ENCODE measurements at places on chromosomes 1 and 21. TPM values are rescaled to one million over a fixed set of nuclear protein-coding genes. Genes with fewer than 3 reads are reported as not detected.
A peak's percentile ranks its signal among the peaks of the same experiment; 100 is the strongest.

The BCAR3 gene
- total RNA-seq: 112 TPM

DNA sequence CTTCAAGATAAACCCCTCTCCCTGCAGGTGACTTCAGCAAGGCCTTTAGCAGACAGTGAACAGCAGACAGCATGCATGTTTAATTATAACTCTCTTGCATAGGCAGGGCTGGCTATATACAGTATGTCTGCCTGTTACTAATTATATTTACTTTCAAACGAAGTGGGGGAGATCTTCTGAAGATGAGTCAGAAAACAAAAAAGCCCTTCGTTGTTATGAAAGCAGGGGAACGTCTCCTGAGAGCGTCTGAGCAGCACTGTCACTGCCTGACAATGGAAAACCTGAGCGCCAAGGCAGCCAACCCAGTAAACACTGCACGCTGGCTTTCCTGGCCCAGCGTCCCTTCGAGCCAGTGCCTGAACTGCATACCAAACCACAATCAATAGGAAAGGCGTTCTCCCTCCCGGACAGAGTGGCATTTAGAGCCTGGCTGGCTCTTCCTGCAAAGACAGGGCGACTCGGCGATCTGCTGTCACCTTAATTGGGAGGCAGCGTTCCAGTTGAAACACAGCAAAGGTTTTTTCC, 54.1 kb downstream of the TOMM20 start:
- DNase-seq: peak; percentile 54

DNA sequence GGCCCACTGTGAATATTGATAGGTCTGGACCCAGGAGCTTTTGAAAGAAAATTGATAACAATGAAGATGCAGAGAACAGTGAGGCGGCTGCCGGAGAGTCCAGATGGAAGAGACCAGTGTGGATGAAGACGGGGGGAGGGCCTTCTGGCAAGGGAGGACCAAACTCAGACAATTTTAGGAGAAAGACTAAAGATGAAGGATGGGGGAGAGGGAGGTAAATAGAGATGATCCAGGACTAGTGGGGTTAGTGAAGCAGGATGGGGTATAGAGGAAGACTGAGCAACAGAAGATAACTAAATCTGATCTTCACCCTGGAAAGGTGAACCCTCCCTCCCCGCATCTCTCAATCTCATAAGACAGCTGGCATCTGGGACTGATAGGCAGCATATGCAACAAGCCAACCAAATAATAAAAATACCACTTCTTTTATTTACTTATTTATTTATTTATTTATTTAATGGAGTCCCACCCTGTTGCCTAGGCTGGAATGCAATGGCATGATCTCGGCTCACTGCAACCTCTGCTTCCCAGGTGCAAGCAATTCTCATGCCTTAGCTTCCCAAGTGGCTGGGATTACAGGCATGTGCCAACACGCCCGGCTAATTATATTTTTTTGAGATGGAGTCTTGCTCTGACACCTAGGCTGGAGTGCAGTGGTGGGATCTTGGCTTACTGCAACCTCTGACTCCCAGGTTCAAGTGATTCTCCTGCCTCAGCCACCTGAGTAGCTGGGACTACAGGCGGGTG, 10.5 kb downstream of the EIF3I start:
- DNase-seq: no peak

GRCh38 chr1:171263901-171264300, 15.6 kb downstream of the FMO1 start:
- DNase-seq: no peak

The REN gene
- total RNA-seq: not detected

GRCh38 chr1:52970149-52970548, 43.1 kb downstream of the SCP2 start:
- peak; percentile 15 for DNase-seq

Measured in LHCN-M2 (cell line).